Inflammatory macrophage treated with lipopolysaccharide for 1 hour (primary cell): ENCODE measurements at places on chromosomes 2 and 18.
A peak's percentile ranks its signal among the peaks of the same experiment; 100 is the strongest.

DNA sequence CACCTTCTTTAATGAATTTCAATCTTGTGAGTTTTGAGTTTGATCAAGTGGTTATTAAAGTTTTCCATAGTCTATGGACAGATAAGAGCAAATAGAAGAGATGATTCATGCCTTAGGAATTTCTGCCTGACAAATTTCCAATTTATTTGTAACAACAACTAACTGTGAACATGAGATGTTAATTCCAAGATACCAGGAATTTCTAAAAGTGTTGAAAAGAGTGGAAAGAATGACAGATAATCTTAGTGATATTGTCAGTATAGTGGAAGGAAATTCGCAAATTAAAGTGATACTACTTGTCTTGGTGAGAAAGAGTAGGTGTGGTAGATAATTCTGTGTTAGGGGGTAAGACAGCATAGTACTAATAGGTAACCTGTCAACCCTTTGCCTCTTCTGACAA, 82.4 kb downstream of the AGPS start:
- no peak for DNase-seq

DNA sequence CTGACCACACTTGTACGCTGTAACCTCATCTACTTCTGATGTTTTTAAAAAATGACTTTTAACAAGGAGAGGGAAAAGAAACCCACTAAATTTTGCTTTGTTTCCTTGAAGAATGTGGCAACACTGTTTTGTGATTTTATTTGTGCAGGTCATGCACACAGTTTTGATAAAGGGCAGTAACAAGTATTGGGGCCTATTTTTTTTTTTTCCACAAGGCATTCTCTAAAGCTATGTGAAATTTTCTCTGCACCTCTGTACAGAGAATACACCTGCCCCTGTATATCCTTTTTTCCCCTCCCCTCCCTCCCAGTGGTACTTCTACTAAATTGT, 2.1 kb downstream of the RHOB start:
- no peak for DNase-seq

DNA sequence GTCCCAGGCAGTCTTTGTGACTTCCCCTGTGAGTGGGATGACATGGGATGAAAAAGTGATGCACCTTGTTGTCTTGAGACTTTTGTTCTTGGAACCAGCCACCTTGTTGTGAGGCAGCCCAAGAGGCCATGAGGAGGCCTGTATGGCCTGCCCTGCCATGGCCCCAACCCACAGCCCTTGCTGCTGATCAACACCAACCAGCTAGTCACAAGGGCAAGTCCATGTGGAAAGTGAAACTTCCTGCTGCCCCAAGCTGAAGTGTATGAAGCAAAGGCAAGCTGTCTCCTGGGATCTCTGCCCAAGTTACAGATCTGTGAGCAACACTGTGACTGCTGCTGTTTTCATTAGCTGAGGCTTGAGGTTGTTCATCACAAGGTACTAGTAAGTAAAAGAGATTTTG, 21.6 kb downstream of the TMEM18 start:
- peak; percentile 6 for DNase-seq

GRCh38 chr2:233354500-233354924, 218 bp downstream of the DGKD start:
- DNase-seq, result no peak

DNA sequence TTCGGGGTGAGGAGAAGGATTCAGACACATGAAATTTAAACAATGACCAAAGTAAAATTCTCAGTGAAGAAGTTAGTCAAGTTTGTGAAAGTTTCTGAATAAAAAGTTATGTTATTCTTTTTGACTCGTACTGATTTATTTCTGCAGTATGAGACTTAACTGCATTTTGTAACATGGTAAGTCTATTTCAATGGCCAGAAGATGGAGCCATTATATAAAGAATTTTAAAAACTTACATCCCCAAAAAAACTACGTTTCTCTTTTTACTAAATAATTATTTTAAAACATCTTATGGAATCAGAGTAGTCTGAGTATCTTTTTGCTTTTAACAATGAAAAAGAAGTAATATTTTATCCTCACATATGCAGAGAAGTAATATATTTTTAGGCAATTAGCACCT, 51.4 kb upstream of the SCN1A start:
- no peak for DNase-seq

- DNase-seq, result no peak
Measured at GRCh38 chr2:162828545-162828944, 10.0 kb downstream of the KCNH7 start.

GRCh38 chr2:18268400-18268799, 292.1 kb downstream of the RDH14 start:
- DNase-seq, result no peak

- DNase-seq, result no peak
Measured at GRCh38 chr2:32792416-32792815, 154.3 kb upstream of the LTBP1 start.

- no peak for DNase-seq
Measured at GRCh38 chr2:21812766-21813165, 689.0 kb downstream of the TDRD15 start.

- no peak for DNase-seq
Measured at GRCh38 chr2:121256720-121257479, 28.1 kb downstream of the TFCP2L1 start.

DNA sequence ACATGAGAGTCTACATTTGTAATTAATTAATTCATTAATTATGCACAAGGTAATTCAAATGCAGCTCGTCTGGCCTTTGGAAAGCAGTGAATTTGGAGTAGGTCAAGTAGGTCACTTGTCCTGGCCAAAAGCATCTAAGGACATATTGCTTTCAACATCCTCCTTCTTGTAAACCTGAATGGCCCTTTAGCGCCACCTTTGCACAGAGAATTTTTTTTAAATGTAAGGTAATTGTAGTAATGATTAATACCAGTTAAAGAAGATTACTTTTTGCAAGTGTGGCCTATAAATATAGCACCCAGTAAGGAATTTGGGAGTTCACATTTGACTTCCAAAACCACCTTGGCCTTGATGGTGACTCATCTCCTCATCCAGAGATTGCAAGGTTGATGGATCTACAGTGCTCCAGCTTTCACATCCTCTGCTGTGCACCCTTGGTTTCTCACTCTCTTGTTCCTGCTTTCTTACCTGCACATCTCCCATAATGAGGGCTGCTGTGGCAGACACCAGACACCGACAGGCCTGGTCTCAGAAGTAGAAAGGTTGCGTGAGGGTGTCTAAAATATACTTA, 481.7 kb downstream of the TGIF1 start:
- DNase-seq, result no peak

GRCh38 chr2:86468162-86469033, 27.2 kb downstream of the KDM3A start:
- no peak for DNase-seq

DNA sequence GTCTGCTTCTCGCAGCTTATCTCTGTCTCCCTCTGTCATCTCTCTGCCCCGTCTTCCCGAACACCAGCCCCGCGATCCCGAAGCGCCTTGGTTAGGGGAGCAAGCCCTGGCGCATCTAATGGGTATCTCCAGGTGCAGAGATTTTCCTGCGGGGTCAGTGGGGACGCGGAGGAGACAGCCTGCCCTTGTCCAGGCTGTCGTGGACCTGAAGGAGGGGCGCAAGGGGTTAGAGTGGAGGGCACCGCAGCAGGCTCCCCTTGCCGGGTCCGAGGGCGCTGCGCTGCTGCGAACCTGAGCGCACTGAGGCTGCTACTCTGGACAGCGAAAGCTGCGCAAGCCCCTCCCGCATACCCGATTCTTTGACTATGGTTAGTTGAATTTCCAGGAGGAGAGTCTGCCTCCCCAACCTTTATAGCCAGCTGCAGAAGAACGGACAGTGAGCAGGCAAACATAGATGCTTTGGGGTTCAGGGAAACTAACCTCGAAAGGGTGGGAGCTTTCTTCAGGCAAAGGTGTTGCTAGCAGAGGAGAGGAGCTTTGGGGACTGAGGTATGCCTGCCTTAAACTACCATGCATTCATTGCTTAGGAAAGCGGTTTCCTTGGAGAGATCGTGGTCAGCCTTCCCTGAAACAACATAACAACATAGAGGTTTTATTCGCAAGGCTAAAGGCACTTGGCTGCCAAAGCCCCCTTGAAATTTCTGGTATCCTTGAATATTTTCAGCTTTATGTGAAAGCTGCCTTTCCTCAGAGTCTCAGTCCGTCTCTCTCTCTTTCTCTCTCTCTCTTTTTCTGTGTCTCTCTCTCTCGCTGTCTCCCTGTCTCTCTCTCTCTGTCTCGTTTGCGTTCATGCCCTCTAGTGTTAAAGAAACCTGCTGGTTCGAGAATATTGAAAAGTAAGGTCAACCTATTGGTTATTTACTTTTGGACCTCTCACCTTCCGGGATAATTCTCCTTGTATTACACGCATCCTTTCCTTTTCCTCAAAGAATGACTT, 1.6 kb downstream of the GALNT13 start:
- no peak for DNase-seq

DNA sequence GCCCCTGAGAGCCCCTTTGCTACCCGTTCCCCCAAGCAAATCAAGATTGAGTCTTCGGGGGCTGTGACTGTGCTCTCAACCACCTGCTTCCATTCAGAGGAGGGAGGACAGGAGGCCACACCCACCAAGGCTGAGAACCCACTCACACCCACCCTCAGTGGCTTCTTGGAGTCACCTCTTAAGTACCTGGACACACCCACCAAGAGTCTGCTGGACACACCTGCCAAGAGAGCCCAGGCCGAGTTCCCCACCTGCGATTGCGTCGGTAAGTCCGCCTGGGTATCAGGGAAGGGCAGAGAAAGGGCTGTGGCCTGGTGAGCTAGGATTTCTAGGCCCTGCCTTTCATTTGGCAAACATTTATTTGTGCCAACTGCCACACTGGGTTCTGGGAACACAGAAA, 63.4 kb downstream of the TET3 start:
- no peak for DNase-seq

GRCh38 chr2:11833601-11834000, 87.2 kb downstream of the LPIN1 start:
- DNase-seq, result no peak

DNA sequence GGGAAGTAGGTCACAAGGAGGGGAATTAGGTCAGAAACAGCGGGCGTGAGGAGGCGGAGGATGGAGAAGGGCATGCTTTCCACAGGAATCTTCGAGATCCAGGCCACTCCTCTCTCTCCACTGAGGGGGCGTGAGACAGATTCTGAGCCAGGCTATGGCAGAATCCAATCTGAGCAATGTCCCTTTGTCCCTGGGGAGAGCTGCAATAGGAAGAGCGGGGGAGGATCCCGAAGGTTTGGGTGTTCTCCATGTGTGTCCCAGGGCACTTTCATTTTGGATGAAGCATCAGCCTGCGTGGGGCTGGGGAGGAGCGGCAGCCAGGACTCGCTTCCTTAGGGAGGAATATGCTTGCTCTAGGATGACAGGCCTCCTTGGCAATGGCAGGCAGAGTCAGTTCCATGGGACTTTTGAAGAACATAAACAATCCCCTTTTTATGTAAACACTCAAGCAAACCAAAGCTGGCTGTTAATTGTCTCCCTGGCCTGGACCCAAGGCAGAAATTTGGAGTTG, 84.0 kb downstream of the LIPG start:
- no peak for DNase-seq

- no peak for DNase-seq
Measured at GRCh38 chr2:235876099-235876679, 292.0 kb downstream of the GBX2 start.

GRCh38 chr2:73233932-73234832, at the start of gene CCT7:
Gene CCT7, plus strand, starts transcription at chr2:73234308. Its CDS starts 71 bp downstream, at chr2:73234379.
- peak; percentile 87 for DNase-seq

DNA sequence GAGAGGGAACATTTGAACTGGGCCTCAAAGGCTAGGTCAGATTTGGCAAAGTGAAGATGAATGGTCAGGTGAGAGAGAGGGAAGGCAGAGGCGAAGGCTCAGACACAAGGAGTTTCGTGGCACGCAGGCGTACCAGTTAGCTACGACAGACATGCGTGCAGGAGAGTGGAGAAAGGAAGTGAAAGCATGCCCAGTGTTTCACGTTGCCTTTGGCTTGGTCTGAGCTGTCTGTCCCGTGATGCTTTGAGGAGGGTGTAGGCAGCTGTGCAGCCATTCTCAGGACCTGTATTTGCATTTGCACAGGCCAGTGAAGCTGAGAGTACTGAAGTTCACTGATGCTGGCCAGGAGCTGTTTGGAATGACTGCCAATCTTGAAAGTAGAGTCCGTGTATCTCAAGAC, 69.5 kb downstream of the HNRNPLL start:
- DNase-seq, result peak; percentile 77

GRCh38 chr2:178241844-178242551, 47.7 kb downstream of the OSBPL6 start:
- DNase-seq, result peak; percentile 5

DNA sequence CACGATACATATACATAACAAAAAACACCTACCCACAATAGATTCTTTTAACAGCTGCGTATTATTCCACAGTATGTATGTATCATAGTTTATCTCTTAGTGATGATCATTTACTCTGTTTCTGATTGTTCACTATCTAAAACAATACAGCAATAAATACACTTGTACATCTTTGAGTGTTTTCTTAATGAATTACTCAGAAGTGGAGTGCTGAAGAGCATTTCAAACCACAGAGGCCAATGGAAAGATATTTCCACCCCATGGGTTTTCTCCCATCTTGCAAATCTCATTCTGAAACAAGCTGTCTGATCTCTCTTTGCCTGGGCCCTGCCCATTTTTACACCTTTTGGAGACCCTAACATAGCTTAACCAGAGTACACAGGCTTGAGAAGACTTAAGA, 113.8 kb upstream of the KLF7 start:
- DNase-seq, result no peak

GRCh38 chr18:72161691-72162090, 382.5 kb downstream of the CBLN2 start:
- DNase-seq, result no peak

GRCh38 chr2:122218596-122218995, 463.1 kb downstream of the TSN start:
- DNase-seq, result no peak

DNA sequence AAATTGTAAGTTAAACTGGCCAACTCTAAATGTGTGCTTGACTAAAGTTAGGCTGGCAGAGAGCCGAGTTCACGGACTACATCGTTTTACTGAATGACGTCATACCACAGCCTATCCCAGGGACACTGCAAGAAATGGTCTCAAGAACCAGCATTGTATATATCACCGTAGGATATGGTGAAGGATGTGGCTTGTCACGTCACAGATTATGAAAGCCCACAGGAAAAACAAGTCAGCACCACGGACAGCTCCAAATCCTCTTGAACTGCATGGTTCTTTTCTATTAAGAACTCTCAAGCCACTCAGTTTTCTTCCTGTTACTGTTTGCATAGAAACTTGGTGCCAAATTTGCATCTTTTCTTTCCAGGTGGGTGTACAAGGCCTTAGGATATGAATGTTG, 85.1 kb upstream of the ACAA2 start:
- peak; percentile 67 for DNase-seq

- no peak for DNase-seq
Measured at GRCh38 chr2:205022841-205023240, 477.6 kb downstream of the PARD3B start.

- DNase-seq, result no peak
Measured at GRCh38 chr2:52571380-52572347, 1195.9 kb upstream of the CHAC2 start.

DNA sequence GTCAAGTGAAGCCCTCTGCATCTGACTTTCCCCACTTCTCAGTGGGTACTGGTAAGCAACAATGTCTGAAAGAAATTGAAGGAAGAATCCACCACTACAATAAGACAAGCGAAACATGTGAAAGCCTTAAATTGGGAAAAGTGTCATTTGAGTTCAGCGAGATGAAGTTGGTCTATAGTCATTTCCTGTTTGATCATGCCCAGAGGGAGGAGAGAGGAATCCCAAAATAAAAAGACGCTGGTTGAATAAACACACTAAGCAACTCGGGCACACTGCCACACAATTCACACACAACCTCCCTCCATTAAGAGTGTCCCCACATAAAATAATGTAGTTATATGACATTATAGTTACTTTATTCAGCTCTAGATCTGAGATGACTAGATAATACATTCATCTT, 166.1 kb downstream of the CBLN2 start:
- DNase-seq, result no peak

GRCh38 chr2:119177171-119177837, 18.8 kb upstream of the C1QL2 start:
- DNase-seq, result no peak
